ENCODE measurements at places on chromosomes 6 and 20.

DNA sequence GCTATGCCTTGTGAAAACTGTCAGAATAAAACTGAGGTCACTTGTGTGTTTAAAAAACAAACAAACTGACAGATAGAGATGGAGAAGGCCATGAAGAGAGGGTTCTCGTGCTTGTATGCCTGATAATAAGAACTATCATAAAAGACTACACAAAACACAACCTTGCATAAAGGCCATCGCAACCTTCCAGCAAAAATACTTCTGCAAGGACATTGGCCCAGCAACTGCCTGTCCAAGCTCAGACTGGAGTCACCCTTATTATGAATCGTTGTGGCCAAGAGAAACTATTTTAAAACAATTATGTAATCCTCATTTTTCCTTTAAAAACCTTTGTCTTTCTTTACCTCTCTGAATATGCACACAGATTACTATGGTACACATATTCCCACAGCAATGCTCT, 93.0 kb upstream of the SMLR1 start:
- no peak for DNase-seq

- no peak for DNase-seq
These were observed 411.7 kb downstream of the UTRN start for GRCh38 chr6:144696610-144697368.

DNA sequence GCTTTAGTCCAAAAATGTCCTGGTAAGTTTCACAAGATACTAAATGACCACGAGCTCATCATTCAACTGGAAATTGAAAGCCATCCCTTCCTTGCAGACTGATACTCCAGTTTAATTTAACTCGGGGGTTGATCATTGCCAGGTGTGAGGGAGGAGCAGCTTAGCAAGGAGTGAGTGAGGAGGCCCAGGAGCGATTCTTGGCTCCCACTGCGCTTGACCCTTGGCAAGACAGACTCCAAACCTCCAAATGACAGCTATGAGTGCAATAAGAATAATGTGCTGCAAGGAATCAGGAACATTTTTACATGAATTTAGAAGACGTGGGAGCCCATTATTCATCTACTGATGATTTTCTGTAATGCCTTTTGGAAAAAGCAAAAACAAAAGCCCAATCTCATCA, 64.9 kb downstream of the LAMA4 start:
- no peak for DNase-seq

- DNase-seq, result no peak
These were observed 6.7 kb upstream of the GJA10 start for GRCh38 chr6:89887452-89888137.

DNA sequence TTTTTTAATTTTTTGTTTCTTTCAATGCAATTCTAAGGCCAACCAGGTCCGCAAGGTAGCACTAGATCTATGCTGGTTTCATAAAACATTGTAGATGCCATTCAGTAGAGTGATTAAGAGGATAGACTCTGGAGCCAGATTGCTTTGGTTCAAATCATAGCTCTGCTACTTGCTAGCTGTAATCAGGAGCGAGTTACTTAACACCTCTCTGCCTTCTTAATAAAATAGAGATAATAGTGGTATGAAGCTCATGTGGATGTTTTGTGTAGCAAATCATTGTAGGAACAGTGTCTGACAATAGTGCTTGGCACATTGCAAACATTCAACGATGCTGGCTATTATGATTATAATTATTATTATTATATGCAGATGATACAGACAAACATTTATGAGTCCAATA, 164.9 kb downstream of the LAMA2 start:
- DNase-seq, result no peak

GRCh38 chr6:138988469-138988834, 399 bp upstream of the REPS1 start:
- no peak for DNase-seq

All from activated CD4-positive, CD25-positive, alpha-beta regulatory T cell treated with anti-CD3 and anti-CD28 coated beads, Interleukin-2, amount 50 U/mL, for 16 hours (primary cell).